Stimulated activated CD4-positive, alpha-beta T cell treated with anti-CD3 and anti-CD28 coated beads, Interleukin-1b, Interleukin-23, amount 100 ng/mL, for 1 hour (primary cell): ENCODE measurements at places on chromosomes 4 and X.

DNA sequence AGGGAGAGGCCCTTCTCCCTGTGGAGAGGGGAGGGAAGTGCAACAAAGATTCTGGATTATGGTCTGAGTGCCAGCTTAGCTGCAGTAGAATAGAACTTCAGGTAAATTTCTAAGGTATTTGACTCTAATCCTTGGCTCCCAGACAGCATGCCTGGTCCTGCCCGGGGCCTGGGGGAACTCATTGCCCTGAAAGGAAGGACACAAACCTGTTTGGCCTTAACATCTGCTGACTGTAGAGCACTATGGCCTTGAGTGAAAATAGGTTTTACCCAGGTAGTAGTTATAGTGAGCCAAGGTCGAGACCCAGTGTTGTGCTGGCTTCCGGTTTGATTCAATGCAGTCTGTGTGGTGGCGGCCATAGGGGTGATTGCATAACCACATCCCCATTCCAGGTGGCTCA is 64.4 kb downstream of the RPS6KA6 start:
- no peak for DNase-seq

DNA sequence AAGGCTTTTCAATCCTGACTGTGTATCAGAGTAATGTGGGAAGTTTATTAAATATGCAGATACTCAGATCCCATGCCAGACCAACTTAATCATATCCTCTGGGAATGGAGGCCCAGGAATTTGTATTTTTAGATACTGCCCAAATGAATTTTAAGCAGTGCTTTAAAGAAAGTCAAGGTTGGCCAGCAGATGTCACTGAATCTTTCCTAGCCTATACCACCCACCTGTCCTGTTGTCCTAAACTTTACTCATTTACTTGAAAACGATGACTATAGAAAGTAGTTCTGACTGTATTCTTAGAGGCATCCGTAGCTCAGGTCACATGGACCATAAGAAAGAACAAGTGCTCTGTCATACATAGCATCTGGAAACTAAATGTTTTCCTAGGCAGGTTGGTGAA is 79.9 kb downstream of the AMOT start:
- DNase-seq: no peak

GRCh38 chrX:26651755-26652154 is 435.8 kb downstream of the MAGEB5 start:
- no peak for DNase-seq

GRCh38 chr4:152860046-152860445 is 76.1 kb upstream of the FHDC1 start:
- no peak for DNase-seq

- DNase-seq: no peak
Observed at GRCh38 chr4:4377732-4378460, 9.0 kb upstream of the NSG1 start.

- no peak for DNase-seq
Observed at GRCh38 chr4:128831531-128832242, 22.2 kb downstream of the JADE1 start.

DNA sequence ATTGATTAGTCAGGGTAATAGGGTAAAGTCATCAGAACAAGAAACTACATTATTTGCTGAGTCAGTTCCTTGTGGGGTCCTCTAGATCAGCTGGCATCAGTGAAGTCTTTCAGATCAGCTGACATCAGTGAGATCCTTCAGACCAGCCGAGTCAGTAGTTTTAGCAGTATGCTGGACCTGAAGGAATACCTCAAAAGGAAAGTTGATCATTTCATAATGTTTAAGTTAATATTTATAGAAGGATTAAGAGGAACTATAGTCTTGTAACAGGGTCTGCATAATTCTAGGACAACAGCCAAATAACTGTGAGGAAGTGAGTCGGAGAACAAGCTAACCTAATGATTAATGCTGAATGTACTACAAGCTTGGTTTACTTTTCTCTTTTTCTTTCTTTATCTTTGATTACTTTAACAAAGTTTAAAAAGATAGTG is 958 bp upstream of the UGT2B7 start:
- DNase-seq: no peak

GRCh38 chr4:113835005-113835404 is 73.5 kb upstream of the CAMK2D start:
- DNase-seq: no peak

GRCh38 chr4:123127218-123127617 is 204.8 kb upstream of the NUDT6 start:
- no peak for DNase-seq

- DNase-seq: no peak
Observed at GRCh38 chr4:52198294-52198693, 147.2 kb downstream of the SPATA18 start.

- no peak for DNase-seq
Observed at GRCh38 chr4:108535757-108536156, 84.6 kb upstream of the RPL34 start.

DNA sequence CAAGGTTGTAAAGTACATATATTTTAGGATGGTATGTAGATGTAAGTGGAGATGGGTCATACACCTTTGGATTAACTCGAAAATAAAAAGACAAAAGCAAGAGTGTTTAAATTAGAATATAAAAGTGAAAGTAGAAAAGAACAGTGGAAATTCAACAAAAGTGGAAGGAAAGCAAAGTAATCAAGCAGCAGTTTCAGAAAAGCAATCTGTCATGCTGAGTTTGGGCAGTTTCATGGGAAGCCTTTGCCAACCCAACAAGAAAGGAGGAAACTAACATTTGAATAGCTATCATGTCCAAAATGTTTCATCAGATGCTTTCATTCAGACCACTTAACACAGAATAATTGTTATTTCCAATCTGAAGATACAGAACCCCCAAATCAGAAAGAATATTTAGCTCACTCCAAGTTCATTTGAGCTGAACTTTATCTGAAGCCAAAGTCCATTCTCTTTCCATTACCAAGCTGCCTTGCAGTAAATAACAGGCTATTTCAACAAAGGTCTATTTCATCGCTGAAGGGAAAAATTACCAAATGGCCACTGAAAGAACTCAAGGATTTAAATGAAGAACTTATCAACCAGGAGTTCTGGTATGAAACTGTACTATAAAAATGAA is 1.8 kb upstream of the EXOSC9 start:
- no peak for DNase-seq

DNA sequence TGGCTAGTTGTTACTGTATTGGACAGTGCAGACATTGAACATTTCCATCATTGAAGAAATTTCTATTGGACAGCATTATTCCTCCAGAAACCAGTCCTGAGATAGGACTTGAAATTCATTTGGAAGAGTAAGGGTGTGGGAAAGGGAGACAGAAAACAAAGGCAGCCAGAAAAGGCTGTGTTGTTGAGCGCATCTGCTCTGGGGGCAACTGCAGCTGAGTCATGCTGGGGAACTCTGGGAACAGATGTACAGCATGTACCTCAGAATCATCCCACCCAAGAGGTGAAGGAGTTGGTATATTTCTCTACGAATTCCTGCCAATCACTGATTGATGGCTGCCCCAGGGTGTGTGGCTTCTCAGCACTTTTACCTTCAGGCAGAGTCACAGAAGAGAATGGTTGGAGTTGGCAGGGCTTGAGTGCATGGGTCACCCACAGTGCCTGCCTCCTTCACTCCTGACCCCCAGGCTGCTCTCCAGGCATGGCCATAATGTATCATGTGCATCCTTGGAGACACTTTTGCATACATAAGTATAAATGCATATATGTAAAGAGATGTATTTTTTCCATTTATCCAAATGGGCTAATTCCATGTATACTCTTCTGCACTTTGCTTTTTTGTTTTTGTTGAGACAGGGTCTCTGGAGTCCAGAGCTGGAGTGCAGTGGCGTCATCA is 39.4 kb downstream of the GEMIN8 start:
- no peak for DNase-seq

DNA sequence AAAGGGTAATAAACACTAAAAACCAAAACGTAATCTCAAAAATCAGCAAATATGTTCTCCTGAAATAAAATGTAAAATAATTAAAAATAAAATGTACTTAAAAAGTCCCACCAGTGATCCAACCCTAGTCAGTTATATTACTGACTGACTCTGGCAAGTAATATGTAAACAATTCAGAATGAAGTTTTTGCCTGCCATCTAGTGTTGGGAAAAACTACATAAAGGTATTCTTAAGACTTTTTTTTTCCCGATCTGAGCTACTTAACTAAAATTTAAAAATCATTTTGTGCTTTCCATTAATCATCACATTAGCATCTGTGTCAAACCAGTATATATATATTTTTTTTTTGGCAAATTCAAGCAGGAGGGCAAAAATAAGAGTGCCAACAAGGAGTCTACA is 24.0 kb downstream of the RCHY1 start:
- no peak for DNase-seq

GRCh38 chr4:17058536-17058915 is 160.1 kb upstream of the LDB2 start:
- DNase-seq: no peak

DNA sequence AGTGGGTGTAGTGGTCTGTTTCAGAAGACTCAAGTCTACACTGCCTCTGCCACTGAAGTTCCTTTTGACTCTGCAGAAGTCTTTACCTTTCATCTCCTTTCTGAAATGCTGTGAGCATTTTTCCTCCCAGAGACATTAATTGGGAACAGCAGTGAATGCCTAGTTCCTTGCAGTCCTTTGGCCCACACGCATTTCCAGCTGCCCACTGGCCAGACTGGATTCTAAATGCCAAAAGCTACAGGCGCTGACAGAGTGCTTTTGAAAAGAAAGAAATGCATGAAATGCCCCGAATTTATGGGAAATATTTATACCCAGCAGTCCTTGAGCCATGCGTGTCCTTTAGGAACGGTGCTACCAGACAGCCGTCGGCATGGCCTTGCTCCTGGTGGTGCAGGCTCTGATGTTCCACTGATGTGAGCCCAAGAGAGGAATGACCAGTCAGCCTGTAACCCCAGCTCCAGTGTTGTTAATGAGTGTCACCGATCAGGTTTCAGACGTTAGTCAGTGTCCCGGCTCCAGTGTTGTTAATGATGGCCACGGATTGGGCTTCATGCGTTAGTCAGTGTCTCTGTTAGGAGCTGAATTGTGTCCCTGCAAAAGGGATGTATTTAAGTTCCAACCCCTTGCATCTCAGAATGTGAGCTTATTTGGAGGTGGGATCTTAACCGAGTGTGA is 132.6 kb downstream of the TBL1X start:
- DNase-seq: no peak

DNA sequence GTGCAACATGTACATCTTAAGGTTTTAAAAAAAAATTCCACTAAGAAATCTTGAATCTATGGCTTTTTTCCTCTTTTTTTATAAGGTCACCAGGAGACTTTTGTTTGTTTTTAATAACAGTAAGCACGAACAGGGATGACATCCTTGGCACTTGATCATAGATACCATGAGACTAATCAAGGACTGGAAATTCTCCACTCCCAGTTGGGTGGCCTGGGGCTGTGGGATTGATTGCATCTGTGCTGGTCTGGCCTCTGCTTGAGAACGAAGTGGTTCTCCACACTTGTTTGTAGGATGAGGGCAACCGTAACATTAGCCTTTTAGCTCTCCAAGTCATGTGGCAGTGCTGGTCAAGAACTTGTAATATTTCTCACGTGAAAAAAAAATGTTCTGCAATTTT is 35.4 kb downstream of the SNX25 start:
- DNase-seq: no peak

GRCh38 chr4:78057600-78058550 is 752 bp downstream of the FRAS1 start:
- DNase-seq: no peak

DNA sequence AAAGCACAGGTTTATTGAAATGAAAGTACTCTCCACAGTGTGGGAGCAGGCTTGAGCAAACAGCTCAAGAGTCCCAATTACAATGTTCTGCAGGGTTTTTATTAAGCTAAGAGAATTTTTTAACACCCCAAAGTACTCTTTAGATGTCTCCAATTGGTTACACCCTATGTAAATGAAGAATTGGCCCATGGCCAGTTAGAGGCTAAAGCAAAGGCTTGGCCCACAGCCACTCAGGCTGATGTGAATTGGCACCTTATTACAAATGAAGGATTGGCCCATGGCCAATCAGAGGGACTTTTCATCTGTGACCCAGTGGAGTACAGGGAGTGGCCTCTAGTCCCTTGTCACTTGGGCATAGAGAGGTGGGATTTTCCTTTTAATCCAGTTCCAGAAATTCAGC is 30.1 kb upstream of the IQCM start:
- no peak for DNase-seq

- no peak for DNase-seq
Observed at GRCh38 chr4:20901851-20902250, 201.6 kb downstream of the PACRGL start.

DNA sequence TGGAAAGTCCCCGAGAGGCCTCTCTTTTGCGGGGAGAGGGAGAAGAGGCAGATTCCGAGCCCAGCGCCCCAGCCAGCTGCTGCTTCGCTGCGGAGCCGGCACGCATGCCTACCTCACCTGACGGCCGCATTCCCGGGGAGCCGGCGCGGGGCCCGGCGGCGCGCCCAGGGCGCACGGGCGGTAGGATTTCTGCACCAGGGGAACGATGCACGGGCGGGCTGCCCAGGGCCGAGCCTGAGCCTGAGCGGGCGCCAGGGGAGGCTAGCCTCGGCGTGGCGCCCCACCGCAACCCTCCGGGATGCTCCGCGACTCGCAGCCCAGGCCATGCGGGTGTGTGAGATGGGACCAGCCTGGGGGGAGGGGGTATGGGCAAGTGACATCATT is 81.3 kb upstream of the SCML1 start:
- no peak for DNase-seq

DNA sequence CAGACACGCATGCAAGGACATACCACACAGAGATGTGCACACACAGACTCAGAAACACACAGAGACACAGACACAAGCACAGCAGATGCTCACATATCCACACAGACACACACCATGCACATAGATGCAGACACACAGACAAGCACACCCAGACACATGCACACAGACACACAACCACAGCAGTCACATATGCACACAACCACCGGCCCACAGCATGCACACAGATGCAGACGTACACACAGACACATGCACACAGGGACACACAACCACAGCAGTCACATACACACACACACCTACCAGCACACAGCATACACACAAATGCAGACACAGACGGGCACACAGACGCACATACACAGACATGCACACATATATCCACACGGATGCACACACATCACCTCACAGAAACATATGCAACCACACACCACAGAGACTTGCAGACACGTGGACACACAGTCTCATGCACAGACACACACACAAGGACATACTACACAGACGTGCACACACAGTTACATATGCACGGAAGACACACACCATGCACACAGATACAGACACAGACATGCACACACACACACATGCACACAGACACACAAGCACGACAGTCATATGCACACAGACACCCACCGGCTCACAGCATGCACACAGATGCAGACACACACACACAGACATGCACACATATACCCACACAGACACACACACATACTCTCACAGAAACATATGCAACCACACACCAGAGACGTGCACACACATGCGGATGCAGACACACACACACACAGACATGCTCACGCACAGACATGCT is 25.2 kb upstream of the SLC25A6 start:
- DNase-seq: no peak

DNA sequence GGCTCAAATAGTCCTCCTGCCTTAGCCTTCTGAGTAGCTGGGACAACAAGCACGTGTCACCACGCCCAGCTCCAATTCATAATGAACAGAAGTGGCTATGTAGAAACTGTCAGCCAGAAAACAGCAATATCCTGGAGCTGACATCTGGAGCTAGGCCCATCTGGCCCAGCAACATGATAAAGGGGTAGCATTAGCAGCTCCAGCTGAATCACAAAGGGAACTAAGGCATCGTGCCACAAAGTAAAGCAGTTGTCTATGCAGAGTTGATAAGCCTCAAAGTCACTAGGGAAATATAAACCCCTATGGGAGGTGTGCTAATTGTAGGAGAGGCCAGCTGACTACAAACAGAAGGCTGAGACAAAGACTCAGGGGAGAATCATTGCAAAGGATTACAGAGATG is 270.5 kb upstream of the GPC4 start:
- no peak for DNase-seq
